ENCODE measurements at places on chromosomes 11 and 22. TPM values are rescaled to one million over a fixed set of nuclear protein-coding genes. Genes with fewer than 3 reads are reported as not detected.

Gene NTM
- total RNA-seq = 10.8 TPM

Gene SHANK3
- total RNA-seq = 7.2 TPM

Gene MEI1
- total RNA-seq = 0.59 TPM

Gene PLA2G3
- 0.49 TPM for total RNA-seq

Gene IGLL1
- total RNA-seq = 0.39 TPM

Gene SMDT1
- total RNA-seq = 21.2 TPM

Gene PRSS23
- total RNA-seq = 22.1 TPM

Gene OR5B21
- not detected for total RNA-seq

Gene SCGB1A1
- not detected for total RNA-seq

Gene IFITM1
- 17.0 TPM for total RNA-seq

Gene DDX25
- 0.20 TPM for total RNA-seq

Gene OR8D4
- total RNA-seq = 0.30 TPM

Gene KCNJ4
- 0.30 TPM for total RNA-seq

Gene ZNF214
- total RNA-seq = 4.5 TPM

GRCh38 chr11:96085319-96085930, 161.5 kb upstream of the MTMR2 start:
- no peak for DNase-seq

GRCh38 chr11:21771097-21771496, 421.8 kb upstream of the ANO5 start:
- DNase-seq = no peak

- no peak for DNase-seq
Measured at GRCh38 chr11:116177521-116178210, 595.1 kb downstream of the BUD13 start.

GRCh38 chr11:1394936-1395772, 5.4 kb downstream of the BRSK2 start:
- no peak for DNase-seq

GRCh38 chr11:128579798-128580504, 7.4 kb downstream of the ETS1 start:
- no peak for DNase-seq

DNA sequence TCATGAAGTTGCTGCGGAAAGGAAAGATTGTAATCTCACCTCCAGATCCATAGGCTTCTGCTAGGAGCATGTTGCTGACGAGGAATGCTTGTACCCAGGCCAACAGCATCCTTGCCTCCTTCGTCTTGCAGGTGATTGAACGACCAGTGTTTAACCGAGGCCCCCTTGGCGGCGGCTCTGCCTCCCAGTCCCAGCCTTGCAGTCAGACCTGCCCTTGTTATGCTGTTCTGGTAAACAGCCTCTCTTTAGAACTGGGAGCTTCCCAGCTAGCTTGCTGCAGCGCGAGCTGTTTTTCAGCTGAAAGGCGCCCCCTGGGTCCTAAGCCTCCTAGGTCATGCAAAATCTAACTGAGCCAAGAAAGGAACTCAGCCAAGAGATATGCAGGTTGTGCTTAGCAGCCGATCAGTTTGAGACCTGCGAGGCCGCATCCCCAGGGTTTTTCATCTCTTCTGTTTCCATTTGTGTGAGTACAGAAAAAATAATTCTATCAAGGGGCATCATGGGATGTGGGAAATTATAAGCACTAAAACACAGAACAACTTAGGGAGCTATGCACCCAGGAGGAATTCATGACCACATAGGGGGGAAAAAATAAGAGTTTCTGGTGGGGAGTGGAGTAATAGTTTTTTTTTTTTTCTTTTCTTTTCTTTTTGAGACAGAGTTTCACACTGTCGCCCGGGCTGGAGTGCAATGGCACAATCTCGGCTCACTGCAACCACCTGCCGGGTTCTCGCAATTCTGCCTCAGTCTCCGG, at the start of gene PIK3IP1:
Gene PIK3IP1 (minus strand): TSS at position 253 of the 754 bp plus-strand sequence. CDS start 144 bp downstream, at position 109.
- peak; percentile 67 for DNase-seq

- DNase-seq = no peak
Measured at GRCh38 chr11:68897441-68897840, 6.2 kb downstream of the MRPL21 start.

- DNase-seq = no peak
Measured at GRCh38 chr11:121607341-121607740, 154.6 kb upstream of the SORL1-AS1 start.

DNA sequence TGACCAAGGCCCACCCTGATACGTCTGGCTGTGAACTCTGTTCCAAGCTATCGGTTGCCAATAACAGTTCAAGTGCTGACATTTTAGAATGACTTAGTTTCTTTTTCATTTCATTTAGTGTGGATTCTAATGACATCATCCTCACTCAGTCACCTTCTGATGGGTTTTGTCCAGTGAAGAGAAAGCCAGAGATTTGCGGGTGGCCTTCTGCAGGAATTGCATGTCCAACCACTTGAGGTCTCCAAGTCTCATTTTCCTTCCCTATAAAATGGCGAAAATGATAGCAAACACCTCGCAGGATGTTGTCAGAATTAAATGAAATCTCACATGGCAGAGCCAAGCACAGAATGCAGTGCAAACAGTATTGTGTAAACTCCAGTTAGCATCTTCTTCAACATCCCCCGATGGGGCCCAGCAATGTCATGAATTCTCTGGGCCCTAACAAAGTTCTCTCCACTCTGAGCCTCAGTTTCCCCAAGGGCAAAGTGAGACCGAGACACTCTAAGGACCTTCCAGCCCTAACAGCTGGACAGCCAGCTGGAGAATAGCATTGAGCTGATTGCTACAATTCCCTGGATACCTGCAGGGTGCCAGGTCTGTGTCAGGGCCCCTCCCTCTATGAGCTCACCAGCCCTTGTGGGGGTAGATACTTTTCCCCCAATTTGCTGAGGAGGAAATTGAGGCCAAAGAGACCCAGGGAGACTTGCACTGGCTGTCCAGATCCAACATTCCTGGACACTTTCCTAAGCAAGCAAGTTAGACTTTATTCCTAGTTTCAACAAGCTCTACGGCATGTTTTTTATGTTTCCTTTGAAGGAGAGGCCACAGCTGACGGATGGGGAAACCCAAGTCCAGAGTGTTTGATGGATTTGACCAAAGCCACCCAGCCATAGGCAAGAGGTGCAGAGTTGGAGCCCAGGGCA, 286.7 kb downstream of the MN1 start:
- DNase-seq = peak; percentile 80

DNA sequence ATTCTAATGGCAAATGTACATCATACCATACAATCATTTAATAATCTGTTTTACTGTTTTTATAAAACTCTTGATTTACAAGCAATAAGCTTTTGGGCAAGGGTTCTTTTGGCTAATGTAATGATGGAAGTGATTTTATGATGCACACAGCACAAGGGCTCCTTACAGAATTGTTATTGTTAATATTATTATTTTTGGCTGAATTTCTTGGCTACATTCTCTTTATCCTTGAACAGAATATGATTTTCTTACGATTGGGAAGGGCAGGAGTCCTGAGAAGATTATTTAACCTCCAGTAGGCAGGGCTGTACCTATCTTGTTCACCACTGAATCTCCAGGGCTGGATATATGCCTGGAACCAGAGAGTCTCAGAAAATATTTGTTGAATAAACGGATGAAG, 70.4 kb upstream of the ARHGAP20 start:
- DNase-seq = no peak

GRCh38 chr22:42673898-42674401, 24.8 kb upstream of the CYB5R3 start:
- no peak for DNase-seq

- no peak for DNase-seq
Measured at GRCh38 chr22:47465222-47465621, 702.8 kb downstream of the TBC1D22A start.

DNA sequence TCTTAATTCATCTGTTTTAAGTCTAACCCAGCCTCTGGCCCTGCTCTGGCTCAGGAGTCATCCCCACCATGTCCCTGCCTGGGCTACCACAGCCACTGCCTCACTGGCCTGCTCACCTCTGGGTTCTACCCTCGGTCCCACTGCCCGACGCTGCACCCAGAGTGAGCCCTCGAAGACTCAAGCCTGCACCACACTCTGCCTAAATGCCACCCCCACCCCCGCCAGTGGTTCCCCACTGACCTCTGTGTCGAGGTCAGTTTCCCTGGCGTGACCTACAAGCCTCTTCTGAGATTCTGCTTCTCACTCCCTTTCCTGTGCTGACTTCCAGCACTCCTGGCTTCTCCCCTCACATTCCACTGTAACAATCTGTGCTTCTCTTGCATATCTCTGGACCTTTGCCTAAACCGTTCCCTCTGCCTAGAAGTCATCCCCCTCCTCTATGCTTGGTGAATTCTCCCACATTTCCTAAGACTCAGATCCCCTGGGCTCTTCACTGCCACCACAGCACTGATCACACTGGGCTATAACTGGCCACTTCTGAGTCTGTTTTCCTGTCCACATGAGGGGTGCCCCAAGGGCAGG, 12.5 kb upstream of the PDE2A start:
- DNase-seq = no peak

DNA sequence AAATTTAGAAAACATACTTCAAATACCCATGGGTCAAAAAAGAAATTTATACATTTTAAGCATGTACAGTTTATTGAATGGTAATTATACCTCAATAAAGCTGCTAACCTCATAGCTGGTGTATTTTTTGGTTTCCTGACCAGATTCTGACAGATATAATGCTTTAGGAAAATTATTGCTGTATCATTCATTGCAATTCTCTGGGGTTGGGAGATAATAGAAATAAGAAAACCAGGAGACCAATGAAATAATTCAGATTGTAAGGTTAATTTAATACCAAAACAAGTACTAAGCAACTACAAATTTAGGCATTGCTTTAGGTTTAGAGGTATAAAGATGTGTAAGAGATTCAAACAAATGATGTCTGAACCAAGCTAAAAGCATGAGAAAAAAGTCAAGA, 120.1 kb downstream of the ENTHD1 start:
- DNase-seq = no peak

GRCh38 chr11:33257897-33258630, 883 bp downstream of the HIPK3 start:
- peak; percentile 86 for DNase-seq

DNA sequence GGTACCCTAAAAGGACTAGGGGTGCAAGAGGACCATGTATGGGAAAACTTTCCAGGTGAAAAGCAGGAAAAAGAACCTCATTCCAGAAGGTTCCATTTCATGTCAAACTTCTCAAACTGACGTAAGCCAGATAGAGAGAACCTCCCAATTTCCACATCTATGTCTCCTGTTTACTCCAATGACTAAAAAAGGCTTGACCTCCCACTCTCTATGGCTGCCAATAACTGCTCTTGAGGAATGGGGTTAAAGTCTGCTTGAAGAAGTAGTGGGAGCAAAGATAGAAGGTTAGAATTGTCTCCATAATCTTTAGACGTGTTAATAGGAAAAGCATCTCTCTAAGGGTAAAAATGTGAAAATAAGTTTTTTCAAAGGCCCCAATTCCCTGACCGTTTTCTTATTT, 38.0 kb downstream of the DCUN1D5 start:
- DNase-seq = no peak

DNA sequence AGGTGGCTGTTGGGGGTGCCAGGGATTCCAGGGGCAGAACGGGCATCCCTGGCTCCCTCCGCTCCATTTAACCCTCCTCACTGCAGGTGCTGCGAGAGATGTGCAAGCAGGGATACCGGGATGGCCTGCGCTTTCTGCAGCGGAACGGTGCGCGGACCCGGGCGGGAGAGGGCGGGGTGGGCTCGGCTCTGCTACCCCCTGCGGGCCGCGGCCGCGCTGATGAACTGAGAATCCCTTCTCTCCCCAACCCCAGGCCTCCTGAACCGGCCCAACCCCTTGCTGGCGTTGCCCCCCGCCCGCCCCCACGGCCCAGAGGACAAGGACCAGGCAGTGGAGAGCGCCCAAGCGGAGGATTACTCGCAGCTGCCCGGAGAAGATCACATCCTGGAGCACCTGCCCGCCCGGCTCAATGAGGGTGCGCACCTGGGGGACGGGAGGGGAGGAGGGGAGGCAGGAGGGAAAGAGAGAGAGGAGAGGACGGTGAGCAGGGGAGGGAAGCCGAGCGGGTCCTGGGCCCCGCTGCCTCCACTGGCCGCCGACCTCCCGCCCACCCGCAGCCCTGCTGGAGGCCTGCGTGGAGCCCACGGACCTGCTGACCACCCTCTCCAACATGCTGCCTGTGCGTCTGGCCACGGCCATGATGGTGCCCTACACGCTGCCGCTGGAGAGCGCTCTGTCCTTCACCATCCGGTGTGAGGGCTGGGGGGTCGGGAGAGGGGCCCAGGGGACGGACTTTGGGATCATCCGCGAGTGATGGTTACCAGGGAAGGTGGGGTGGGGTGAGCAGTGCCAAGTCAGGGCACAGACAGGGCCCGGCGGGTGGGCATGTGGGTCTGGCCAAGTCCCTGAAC, 4.1 kb upstream of the CRACR2B start:
- DNase-seq = no peak

- no peak for DNase-seq
Measured at GRCh38 chr11:70818351-70818750, 420.0 kb downstream of the CTTN start.

GRCh38 chr11:94877443-94878200, 95.7 kb downstream of the CWC15 start:
- no peak for DNase-seq

GRCh38 chr22:23722724-23723123, 28.2 kb downstream of the ZNF70 start:
- no peak for DNase-seq

DNA sequence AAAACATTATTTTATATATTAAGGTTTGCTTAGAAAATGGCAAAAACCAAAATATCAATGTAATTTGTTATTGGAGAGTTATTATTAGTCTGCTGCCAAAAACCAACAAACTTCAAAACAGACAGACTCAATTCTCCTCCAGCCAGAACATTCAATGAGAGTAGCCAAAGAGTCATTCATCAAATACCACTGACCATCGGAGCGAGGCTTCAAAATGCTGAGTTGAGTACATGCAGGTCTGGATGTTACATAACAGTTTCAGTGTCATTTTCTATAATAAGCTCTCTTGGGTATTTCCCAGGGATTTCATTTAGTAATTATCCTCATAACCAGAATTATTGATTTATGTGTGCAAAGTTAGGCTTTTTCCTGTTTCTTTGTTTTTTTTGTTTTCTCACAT, 42.6 kb downstream of the CHST1 start:
- DNase-seq = no peak

Data from skin of body (tissue), 3 donors.